Renal cortex interstitium (tissue), 15 donors: ENCODE measurements at places on chromosomes 6 and 20. TPM values are rescaled to one million over a fixed set of nuclear protein-coding genes. Genes with fewer than 3 reads are reported as not detected.

GRCh38 chr20:60402189-60403058 is 444.2 kb downstream of the CDH26 start:
- no peak for DNase-seq

GRCh38 chr20:10604865-10605440 is 68.8 kb downstream of the JAG1 start:
- DNase-seq = no peak

Gene ADAM33
- polyA plus RNA-seq = 7.7 TPM

Gene HLA-DOB
- 0.16 TPM for polyA plus RNA-seq

GRCh38 chr20:9955646-9956045 is 79.1 kb upstream of the ANKEF1 start:
- DNase-seq = no peak

Gene IL17A
- not detected for polyA plus RNA-seq

DNA sequence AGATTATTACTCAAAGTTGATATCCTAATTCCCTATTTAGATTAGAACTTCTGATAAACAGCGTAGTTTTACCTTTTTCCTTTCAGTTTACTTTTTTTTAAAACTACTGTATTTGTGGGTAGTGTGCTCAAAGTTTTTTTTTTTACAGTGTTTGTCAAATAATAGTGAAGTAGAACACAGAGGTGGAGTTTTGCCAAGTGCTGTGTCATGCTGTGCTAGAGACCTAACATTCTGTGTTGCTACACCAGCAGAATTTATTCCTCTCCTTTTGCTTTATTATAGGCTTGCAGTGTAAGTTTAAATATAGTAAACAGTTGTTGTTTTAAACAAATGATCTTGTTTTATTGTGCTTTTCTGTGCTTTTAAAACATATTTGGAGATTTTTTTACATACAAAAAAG is 125.4 kb downstream of the HIVEP1 start:
- no peak for DNase-seq

GRCh38 chr6:152943260-152943897 is 39.5 kb downstream of the FBXO5 start:
- no peak for DNase-seq

DNA sequence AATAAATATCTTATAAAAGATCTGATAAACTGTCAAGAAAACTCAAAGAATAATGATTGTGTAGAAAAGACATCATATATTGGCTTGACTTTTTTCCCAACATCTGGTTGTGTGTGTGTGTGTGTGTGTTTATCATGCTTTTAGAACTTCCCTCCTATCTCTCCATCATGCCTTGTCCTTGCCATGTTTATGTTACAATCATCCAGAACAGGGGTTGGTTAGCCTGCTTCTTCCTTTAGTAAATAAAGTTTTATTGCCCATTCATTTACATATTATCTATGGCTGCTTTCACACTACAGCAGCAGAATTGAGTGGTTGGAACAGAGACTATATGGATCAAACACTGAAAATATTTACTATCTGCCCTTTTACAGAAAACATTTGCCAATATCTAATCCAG is 52.8 kb upstream of the RIPOR2 start:
- DNase-seq = no peak

DNA sequence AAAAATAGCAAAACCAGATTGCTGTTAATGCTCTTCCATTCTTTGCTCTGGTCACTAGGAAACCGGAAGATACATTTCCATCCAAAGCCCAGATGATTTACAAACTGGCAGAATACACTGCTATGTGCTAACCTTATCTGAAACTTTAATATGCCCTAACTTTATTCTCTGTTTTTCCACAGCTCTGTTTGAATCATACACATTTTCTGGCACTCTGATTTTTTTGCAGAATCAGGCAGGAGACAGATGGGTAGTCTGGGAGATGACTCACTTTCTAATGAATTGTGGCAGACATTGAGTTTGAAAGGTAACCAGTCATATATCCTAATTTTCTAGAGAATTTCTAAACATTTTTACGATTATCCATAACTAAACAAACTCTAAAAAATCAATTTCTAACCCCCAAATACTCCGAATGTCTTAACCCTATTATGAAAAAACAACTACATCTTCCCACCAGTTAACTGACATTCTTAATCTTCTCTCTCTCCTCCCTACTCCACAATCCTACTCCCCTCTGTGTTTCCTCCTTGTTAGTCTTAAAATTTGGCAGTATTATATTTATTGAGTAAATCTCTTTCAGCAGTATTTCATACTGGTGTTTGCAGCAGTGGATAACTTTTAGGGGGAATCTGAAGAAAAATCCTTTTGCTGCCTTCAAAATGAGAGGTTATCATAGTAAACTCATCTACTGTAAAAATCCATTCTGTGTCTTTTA is 63.5 kb downstream of the MAN1A1 start:
- DNase-seq = no peak

DNA sequence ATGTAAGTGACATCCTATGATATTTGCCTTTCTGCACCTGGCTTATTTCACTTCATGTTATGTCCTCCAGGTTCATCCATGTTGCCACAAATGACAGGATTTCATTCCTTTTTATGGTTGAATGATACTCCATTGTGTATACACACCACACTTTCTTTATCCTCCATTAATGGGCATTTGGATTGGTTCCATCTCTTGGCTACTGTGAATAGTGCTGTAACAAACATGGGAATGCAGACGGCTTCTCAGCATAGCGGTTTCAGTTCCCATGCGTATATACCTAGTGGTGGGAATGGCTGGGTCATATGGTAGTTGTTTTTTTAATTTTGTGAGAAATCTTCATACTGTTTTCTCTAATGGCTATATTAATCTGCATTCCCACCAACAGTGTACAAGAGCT is 14.8 kb downstream of the MTHFD1L start:
- DNase-seq = no peak

DNA sequence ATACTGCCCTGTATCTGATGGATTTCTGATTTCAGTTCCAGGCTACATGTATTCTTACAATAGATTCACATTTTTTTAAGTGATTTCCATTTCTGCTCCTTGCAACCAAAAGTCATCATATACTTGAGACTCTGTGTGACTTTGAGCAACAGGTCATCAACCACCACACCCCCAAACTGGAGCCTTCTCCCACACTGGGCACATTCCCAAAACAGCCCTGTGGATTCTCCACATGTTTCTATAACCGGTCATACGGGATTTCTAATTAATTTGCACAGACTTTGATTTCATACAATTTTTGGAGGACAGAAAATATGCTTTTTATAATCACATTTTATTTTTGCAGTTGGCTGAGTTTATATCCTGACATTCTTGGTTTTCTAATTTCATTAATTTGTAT is 317.2 kb upstream of the ID4 start:
- DNase-seq = peak; percentile 8

DNA sequence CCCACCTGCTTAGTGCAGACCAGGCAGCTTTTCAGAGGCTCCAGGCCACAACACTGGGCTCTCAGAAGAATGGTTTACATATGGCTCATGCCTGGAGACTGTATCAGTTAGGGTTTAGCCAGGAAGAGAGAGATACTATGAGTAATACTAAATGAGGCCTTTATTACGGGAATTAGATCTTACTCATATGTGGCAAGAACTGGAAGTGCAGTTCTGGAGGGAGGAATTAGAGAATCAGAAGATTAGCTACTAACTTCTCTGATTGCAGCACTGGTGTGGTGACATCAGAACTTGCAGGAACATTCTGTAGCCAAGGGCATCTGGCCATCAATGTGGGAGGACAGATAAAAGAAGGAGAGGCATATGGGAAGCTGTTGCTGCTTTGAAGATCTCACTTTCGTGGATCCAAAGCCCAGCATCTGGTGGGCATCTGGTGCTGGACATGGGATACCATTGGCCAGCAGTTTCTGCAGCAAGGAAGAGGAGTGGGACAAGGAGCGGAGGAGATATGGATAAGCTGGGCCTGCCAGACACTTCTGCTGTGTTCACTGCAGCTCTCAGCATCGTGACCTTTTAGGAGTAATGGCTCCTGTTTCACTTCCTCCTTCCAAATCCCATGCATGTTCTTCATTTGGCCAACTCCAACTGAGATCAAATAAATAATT is 248.5 kb downstream of the BTBD3 start:
- no peak for DNase-seq

Gene TRIM15
- polyA plus RNA-seq = 0.14 TPM

- DNase-seq = no peak
Measured at GRCh38 chr6:97009781-97010492, 85.4 kb downstream of the KLHL32 start.

Gene ZBTB2
- polyA plus RNA-seq = 13.8 TPM

- no peak for DNase-seq
Measured at GRCh38 chr6:41730531-41731436, 4.6 kb downstream of the TFEB start.

DNA sequence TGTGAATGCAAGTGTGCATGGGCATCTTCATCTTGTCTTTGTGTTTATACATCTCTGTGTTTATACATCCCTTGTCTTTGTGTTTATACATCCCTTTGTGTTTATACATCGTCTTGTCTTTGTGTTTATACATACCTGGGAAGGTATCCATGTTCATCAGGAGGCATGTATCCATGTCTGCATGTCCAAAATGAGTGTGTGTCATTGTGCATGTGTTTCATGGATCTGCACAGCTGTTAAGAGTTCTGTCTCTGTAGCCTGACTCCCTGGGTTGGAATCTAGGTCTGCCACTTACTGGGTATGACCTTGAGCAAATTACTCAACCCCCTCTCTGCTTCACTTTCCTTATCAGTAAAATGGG is 50.1 kb upstream of the SIRPA start:
- DNase-seq = no peak

GRCh38 chr6:2790588-2791449 is 25.6 kb downstream of the WRNIP1 start:
- DNase-seq = no peak

- DNase-seq = no peak
Measured at GRCh38 chr6:15061908-15062515, 183.9 kb upstream of the JARID2 start.

DNA sequence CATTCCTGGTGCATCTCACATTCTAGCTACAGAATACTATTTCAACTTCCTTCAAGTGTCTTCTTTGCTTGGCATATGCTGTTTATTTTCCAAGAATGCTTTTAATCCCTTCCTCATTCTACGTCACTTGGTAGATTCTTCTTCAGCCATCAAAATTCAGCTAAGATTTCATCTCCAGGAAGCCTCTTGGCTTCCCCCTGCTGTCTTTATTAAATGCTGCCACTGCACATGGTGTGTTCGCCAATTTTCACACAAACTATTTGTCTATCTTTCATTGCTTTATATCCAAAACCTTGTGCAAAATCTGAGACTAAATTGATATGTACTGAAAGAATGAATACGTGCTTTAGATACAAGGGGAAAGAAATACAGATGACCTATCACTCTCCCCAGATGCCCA is 253.0 kb downstream of the RFPL4B start:
- DNase-seq = no peak

DNA sequence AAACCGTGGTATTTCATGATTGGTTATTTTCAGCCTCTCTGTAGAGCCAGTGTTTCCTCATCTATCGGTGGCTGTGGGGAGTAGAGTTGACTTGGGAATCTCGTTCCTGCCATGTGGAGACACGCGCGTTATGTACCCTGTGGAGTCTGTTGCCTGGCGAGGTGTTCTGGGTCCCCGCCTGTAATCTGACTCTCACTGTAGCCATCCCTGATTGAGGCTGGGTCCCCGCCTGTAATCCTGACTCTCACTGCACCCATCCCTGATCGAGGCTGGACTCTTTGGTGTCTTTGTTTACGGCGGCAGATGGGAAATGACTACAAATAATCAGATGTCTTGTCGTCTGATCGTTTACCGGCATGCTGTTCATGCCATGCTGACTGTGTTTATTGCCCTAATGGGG is 153.9 kb downstream of the DTNBP1 start:
- no peak for DNase-seq

Gene L3MBTL3
- 21.6 TPM for polyA plus RNA-seq

Gene SHLD1
- 9.4 TPM for polyA plus RNA-seq

DNA sequence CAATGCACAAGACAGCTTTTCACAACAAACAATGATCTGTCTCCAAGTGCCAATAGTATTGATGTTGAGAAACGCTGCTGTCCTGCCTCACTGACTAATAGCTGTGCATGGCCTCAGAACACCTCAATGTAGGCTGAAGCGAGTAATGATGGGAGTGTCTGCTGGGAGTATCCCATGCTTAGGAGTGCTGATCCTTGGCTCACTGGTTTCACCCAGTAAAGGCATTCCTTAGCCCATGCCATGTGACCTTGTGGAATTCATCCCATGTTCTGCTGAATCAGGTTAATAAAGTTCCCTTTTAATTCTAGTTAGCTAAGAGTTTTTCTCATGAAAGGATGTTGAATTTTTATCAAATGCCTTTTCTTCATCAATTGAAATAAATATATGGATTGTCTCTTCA is 3.8 kb upstream of the WFDC12 start:
- DNase-seq = no peak

GRCh38 chr6:52077180-52077884 is 10.1 kb downstream of the PKHD1 start:
- no peak for DNase-seq

Gene KCNQ5
- 0.19 TPM for polyA plus RNA-seq

GRCh38 chr6:139742671-139743070 is 368.2 kb upstream of the CITED2 start:
- no peak for DNase-seq

GRCh38 chr20:11849270-11849915 is 68.3 kb upstream of the BTBD3 start:
- peak; percentile 6 for DNase-seq

Gene GCNT2
- 21.2 TPM for polyA plus RNA-seq
